Type B pancreatic cell (in vitro differentiated cells): ENCODE measurements at places on chromosomes 3 and 15. TPM values are rescaled to one million over a fixed set of nuclear protein-coding genes. Genes with fewer than 3 reads are reported as not detected.

Gene GOLGA8O
- 0.79 and 1.6 TPM in 2 replicates for total RNA-seq

Gene ADAMTS7
- 8.4 and 51.9 TPM in 2 replicates for total RNA-seq

Gene CTDSPL
- total RNA-seq = 72.7 and 98.4 TPM in 2 replicates

Gene SLC6A11
- 3.0 and 7.3 TPM in 2 replicates for total RNA-seq

Gene PROK2
- not detected in 2 replicates for total RNA-seq

Gene CAND2
- 5.5 and 11.1 TPM in 2 replicates for total RNA-seq

Gene PP2D1
- not detected in 2 replicates for total RNA-seq

Gene ISLR2
- 0.59 and 16.9 TPM in 2 replicates for total RNA-seq

Gene SNX22
- 1.3 and 2.7 TPM in 2 replicates for total RNA-seq

Gene ECE2
- not detected in 2 replicates for total RNA-seq

Gene GOLGA8J
- not detected in 2 replicates for total RNA-seq

Gene CFAP20DC
- total RNA-seq = 4.7 and 5.2 TPM in 2 replicates

Gene GTF2A2
- 109 and 115 TPM in 2 replicates for total RNA-seq

Gene TLR9
- total RNA-seq = 0.22 TPM in 1 of 2 replicates, not detected in the other

Gene GOLGA8G
- total RNA-seq = not detected in 2 replicates

Gene SLC28A1
- total RNA-seq = 0.19 and 0.31 TPM in 2 replicates

Gene FETUB
- total RNA-seq = not detected in 2 replicates

Gene GABRR3
- not detected in 2 replicates for total RNA-seq

Gene VWA5B2
- total RNA-seq = 23.7 and 38.7 TPM in 2 replicates

Gene ATP13A5
- total RNA-seq = not detected in 2 replicates

Gene NR2F2
- 135 and 270 TPM in 2 replicates for total RNA-seq

Gene TERB2
- total RNA-seq = not detected in 2 replicates

Gene OSBPL10
- total RNA-seq = 24.4 and 43.6 TPM in 2 replicates

Gene LRRIQ4
- not detected in 2 replicates for total RNA-seq

Gene CIDEC
- total RNA-seq = 0.60 and 1.6 TPM in 2 replicates

Gene CLDN16
- total RNA-seq = 0.10 TPM in 1 of 2 replicates, not detected in the other

Gene SLC24A5
- 1.3 TPM in 1 of 2 replicates, not detected in the other for total RNA-seq

Gene CCDC13
- 0.71 and 2.4 TPM in 2 replicates for total RNA-seq

Gene CYP1A2
- total RNA-seq = 1.6 TPM in 1 of 2 replicates, not detected in the other

Gene NGRN
- total RNA-seq = 79.2 and 103 TPM in 2 replicates

Gene THRB
- total RNA-seq = 15.6 and 27.3 TPM in 2 replicates
